ENCODE measurements at places on chromosomes 13 and 19.
A peak's percentile ranks its signal among the peaks of the same experiment; 100 is the strongest.

DNA sequence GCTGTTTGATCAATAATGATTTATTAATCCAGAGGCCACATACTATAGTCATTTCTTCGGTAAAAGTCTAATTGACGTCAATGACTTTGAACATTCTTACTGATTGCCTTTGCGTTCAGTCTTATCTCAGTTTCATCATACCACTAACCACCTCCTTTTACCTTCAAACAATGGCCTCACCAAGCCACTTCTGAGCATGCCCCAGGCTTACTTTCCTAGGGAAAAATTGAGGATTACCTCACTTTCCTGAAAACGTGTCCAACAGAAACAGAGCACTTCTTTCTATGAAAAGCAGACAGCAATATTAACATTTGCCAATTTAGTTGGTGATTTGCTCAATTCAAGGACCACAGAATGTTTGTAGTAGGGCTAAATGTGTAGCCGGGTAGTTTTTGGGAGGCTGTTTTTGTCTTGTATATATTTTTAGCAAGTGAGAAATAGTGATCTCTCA lies 157.6 kb downstream of the KLF5 start:
- DNase-seq: no peak

- DNase-seq: no peak
Measured at GRCh38 chr13:111117289-111117688, 2.2 kb downstream of the ARHGEF7 start.

DNA sequence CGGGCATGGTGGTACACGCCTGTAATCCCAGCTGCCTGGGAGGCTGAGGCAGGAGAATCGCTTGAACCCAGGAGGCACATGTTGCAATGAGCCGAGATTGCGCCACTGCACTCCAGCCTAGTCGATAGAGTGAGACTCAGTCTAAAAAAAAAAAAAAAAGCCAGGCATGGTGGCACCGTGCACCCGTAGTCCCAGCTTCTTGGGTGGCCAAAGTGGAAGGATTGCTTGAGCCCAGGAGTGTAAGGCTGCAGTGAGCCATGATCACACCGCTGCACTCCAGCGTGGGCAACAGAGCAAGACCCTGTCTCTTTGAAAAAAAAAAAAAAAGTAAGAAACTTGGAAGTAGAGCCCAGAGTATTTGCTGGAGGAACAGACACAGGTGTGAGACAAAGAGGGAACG lies 27.7 kb downstream of the CCDC8 start:
- DNase-seq: no peak

- no peak for DNase-seq
Measured at GRCh38 chr13:101209206-101209893, 207.0 kb downstream of the NALCN start.

DNA sequence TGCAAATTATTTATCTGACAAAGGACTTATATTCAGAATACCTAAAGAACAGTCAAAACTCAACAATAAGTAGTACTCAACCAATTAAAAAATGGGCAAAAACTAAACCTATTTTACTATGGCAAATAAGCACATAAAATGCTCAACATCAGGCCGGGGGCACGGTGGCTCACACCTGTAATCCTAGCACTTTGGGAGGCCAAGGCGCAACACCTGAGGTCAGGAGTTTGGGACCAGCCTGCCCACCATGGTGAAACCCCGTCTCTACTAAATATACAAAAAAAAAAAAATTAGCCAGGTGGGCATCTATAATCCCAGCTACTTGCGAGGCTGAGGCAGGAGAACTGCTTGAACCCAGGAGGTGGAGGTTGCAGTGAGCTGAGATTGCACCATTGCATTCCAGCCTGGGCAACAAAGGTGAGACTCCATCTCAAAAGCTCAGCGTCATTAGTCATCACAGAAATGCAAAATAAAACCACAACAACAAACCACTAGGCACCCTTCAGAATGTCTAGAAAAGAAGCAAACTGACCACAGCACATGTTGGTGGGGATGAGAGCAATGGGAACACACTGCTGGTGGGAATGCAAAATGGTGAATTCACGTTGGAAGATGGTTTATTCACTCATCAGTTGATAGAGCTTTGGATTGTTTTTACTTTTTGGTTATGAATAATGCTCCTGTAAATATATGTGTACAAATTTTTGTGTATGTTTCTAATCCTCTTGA lies 180.6 kb upstream of the SOX1 start:
- DNase-seq: no peak

- no peak for DNase-seq
Measured at GRCh38 chr19:48350856-48351255, 12.9 kb downstream of the TMEM143 start.

- no peak for DNase-seq
Measured at GRCh38 chr13:81140675-81141074, 799.7 kb upstream of the SPRY2 start.

GRCh38 chr13:85009447-85009846 lies 789.8 kb downstream of the SLITRK6 start:
- DNase-seq: no peak

- no peak for DNase-seq
Measured at GRCh38 chr19:51143486-51143885, 1.4 kb downstream of the SIGLEC7 start.

DNA sequence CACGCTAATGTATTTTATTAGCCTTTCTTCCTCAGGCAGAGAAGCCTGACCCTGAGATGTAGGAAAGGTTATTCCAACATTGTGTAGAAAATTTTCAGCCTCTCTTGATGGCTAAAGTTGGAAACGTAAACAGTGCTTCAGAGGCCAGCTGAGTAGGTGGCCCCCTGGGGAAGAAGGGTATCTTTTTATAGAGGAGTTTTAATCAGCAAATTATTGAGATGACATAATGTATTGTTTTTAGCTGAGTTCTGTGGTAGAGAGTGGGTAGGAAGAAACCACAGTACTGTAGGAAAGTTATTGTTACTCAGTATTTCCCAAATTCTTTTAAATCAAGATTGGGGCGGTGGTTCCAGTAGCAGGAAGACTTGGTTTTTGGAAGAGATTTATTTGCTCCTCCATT lies 268.8 kb downstream of the DLEU7 start:
- DNase-seq: no peak

DNA sequence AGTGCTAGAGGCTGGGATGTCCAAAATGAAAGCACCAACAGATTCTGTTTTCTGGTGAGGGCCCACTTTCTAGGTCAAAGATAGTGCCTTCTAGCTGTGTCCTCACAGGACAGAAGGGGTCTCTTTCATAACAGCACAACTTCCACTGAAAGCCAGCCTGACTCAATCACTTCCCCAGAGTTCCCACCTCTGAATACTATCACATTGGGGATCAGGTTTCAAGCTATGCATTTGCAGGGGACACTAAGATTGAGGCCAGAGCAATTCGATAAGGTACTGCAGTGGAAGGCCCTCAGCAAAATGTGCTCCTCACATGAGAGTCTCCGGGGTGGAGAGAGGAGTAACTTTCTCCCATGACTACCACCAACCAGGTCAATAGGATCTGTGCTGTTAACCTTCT lies 1501.5 kb downstream of the EFNB2 start:
- DNase-seq: no peak

DNA sequence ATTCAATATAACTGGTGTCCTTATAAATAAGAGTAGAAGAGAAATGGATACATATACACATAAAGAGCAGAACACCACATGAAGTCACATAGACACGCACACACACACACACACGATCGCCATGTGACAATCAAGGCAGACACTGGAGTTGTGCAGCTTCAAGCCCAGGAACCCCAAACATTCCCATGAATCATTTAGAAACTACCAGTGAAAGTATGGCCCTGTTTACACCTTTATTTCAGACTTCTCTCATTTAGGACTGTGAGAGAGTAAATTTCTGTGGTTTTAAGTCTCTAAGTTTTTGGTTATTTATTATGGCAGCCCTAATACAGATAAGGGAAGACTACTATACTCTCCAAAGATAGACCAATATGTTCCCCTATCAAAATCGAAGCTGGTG lies 20.4 kb upstream of the TNFSF13B start:
- DNase-seq: no peak

- DNase-seq: no peak
Measured at GRCh38 chr13:90806892-90807291, 540.6 kb upstream of the MIR17HG start.

- DNase-seq: no peak
Measured at GRCh38 chr13:99653526-99653925, 152.3 kb downstream of the TM9SF2 start.

- peak; percentile 30 for DNase-seq
Measured at GRCh38 chr19:52086481-52086880, 9.1 kb downstream of the ZNF841 start.

- DNase-seq: peak; percentile 63
Measured at GRCh38 chr19:517721-518597, 10.7 kb downstream of the TPGS1 start.

DNA sequence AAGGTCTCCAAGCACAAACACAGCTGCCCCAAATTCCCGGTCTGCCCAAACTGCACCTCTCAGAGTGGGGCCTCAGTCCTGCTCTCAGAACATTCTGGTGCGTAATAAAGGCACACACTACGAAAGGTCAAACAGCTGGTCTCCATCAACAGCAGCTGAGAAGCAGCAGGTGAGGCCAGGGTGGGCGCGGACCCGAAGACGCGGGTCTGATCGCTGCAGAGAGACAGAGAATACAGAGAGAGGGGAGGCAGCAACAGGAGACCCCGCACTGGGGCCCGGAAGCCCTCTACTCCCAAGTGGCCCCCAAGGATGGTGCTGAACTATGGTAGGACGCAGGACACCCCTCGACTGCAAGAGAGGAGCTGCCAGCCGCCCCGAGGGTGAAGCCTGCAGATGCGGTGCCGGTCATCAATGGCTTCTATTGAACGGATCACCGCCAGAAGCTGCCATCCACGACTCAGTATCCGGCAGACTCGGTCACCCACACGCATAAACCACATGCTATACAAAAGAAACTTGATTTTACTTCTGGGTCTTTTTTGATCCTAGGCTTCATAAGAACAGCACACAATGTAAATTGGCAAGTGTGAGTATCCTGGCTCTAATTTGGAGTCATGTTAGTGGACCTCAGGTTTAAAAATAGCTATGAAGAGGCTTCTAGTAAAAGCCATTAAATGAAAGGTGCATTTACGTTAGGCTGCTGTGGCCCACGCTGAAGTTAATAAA lies 33.4 kb downstream of the STK24 start:
- DNase-seq: no peak

- no peak for DNase-seq
Measured at GRCh38 chr13:109654341-109655205, 131.8 kb downstream of the IRS2 start.

GRCh38 chr19:33499248-33499647 lies 22.3 kb downstream of the PEPD start:
- DNase-seq: no peak
